ENCODE measurements at places on chromosomes 2 and 18. TPM values are rescaled to one million over a fixed set of nuclear protein-coding genes. Genes with fewer than 3 reads are reported as not detected.

- no peak for DNase-seq
Measured at GRCh38 chr2:232437195-232437571, 18.8 kb upstream of the ALPI start.

- DNase-seq = no peak
Measured at GRCh38 chr2:146031158-146031557, 1511.2 kb upstream of the ZEB2 start.

DNA sequence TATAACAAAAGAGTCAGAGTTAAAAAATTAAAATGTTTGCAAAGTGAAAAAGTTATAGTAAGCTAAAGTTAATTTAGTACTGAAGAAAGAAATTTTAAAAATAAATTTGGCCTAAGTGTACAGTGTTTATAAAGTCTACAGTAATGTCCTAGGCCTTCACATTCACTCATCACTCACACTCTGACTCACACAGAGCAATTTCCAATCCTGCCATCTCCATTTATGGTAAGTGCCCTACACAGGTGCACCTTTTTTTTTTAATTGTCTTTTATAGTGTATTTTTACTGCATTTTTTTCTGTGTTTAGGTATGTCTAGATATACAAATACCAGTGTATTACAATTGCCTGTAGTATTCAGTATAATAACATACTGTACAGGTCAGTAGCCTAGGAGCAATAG lies 562.9 kb downstream of the PIK3C3 start:
- DNase-seq = no peak

DNA sequence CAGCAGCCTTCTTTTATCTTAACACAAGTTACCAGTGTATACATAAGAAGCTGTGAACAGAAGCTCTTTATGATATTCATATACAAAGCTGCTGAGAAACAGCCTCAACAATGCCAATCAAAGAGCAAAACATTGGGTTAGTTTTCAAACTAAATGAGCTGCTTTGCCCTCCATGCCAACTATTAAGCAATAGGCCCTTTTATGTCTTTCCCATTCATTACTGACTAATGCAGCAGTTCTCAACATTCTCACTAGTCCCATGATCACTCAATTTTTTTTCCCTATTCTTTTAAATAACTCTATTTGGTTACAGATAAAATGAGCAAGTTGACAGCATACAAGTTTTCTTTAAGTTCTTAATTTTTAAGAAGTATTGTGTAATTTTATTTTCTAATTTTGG lies 57.9 kb upstream of the FRZB start:
- no peak for DNase-seq

- no peak for DNase-seq
Measured at GRCh38 chr2:121155502-121156056, 129.4 kb downstream of the TFCP2L1 start.

- no peak for DNase-seq
Measured at GRCh38 chr2:233281992-233282603, 25.5 kb upstream of the SAG start.

DNA sequence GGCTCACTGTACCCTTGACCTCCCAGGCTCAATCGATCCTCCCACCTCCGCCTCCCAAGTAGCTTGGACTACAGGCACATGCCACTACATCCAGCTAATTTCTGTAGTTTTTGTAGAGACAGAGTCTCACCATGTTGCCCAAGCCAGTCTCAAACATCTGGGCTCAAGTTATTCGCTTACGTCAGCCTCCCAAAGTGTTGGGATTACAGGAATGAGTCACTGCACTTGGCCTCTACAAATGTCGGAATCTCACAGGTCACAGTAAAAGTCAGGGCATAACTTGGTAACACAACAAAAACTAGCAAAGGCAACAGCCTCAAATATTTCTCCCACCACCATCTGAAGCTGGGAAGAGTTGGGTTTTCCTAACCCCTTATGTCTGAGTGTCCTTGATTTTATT lies 25.3 kb downstream of the SCG2 start:
- DNase-seq = no peak

- no peak for DNase-seq
Measured at GRCh38 chr2:203399031-203399430, 70.8 kb downstream of the ABI2 start.

- DNase-seq = no peak
Measured at GRCh38 chr2:19355931-19356544, 2.4 kb downstream of the OSR1 start.

- peak; percentile 66 for DNase-seq
Measured at GRCh38 chr2:216698895-216699294, 3.5 kb upstream of the IGFBP5 start.

GRCh38 chr18:56900195-56901094 lies 246.4 kb upstream of the BOD1L2 start:
- DNase-seq = peak; percentile 28

DNA sequence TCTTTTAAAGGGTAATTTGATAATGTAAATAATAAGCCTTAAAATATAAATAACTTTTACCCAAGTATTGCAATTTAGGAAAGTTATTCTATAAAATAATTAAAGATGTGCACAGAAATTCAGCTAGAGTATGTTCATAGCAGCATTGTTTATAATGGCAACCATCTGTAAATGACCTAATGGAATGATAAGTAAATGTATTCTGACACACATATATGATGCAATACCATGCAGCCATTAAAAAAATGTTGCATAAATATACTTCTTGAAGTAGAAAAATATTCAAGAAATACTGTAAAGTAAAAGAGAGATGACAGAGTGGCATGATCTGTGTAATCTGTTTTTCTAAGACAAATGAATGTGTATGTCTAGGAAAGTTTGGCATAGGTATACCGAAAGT lies 545.7 kb downstream of the ZEB2 start:
- DNase-seq = no peak

- DNase-seq = peak; percentile 0
Measured at GRCh38 chr2:162403884-162404283, 60.0 kb downstream of the GCA start.

DNA sequence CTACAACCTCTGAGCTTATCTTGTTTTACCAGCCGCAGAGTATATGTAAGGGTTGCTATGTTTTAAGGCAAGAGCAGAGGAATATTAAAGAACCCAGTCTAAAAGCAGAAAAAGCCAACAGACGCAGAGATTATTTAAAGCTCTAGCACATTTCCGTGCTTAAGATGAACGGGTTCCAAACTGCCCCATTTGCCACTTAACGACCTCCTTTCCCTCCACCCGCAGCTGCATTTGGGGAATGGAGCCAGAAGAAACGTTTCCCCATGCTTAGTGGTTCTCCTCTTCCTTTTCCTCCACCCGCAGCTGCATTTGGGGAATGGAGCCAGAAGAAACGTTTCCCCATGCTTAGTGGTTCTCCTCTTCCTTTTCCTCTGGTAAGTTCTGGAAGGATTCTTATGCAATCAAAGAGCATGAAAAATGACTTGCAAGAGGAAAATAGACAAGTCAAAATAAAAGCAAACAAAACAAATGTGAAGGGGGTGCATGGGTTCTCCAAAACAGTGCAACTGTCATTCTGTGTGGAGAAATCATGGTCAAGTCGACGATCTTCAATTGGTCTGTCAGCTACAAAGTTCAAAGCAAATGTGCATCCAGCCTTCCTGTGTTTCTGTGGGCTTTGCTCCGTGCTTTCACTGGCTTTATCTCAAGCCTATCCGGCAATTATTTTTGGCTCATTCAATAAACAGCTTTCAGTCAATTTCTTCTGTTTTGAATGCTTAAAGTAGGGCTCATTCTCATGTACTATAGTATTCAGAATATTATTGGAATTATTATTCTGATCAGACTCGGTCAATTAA lies 57.8 kb downstream of the DIPK1C start:
- DNase-seq = no peak

REEP1 gene
- total RNA-seq = 15.0 TPM

Data from dermis microvascular lymphatic vessel endothelial cell (primary cell).